GM04503 (cell line): ENCODE measurements at places on chromosomes 5 and 9.

DNA sequence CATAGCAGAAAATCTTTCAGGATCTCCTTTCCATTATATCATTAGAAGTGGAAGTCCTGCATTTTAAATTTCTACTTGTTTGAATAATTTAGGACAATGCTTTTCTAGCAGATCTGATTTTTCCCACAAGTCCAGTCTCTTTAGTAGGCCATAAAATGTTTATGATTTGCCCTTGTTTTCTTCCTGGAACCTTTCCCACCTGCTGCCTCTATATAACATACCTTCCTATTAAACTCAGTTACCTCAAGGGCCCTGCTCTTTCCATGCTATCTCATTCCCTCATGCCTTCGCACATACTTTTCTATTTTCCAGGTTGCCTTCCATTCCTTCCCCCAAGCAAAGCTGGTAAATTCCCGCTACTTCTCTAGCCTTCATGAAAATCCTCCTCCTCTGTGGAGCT lies 187.0 kb upstream of the EFNA5 start:
- DNase-seq = no peak

GRCh38 chr5:111685969-111686368 lies 71.0 kb downstream of the NREP start:
- DNase-seq = no peak

GRCh38 chr5:173201636-173202265 lies 33.3 kb downstream of the NKX2-5 start:
- peak; percentile 39 for DNase-seq

DNA sequence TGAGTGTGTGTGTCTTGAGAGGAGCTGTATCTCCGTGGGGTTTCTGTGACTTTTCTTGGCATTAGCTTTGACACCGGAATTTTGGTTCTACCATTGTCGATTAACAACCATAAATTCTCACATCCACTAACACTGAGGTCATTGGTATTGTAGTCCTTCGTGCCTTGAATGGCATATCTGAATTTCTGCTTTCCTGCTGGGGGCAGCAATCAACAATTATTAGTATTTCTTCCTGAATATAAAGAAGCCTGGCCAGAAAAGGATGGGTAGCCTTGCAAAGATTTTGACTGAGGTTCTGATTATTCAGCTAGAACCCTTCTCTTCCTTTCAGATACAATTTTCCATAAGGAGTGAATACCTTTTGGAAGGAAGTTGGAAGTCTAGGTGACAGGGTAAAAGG lies 33.5 kb upstream of the SHOC1 start:
- DNase-seq = no peak

DNA sequence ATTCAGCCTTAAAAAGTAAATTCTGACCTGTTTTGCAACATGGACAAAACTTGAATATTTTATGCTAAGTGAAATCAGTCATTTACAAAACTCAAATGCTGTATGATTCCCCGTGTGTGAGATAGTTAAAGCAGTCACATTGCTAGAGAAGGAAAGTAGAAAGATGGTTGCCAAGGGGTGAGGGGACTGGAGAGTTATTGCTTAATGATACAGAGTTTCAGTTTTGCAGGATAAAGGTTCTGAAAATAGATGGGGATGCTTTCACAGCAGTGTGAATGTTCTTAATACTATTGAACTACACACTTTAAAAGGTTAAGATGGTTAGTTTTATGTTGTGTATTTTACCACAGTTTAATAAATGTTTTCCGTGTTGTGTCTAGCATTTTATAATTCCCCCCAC lies 51.2 kb downstream of the SGCD start:
- no peak for DNase-seq

DNA sequence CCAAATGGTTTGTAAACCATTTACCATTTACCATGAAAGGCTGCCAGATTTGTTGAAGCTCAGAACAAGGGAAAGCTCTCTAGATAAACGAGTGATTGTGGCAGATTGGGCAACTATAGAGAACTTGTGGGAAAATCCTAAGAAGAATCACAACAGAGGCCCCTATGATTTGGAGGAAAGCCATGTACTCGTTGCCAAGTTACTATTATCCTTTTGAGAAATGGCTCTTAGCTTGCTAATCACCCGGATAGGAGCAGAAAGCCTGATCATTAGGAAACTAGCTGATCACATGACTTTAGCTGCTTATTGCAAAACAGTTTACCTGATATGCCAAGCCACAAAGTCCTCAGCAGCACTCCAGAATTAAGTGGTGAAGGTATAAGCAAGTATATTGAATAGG lies 23.5 kb upstream of the ATG10 start:
- DNase-seq = no peak

DNA sequence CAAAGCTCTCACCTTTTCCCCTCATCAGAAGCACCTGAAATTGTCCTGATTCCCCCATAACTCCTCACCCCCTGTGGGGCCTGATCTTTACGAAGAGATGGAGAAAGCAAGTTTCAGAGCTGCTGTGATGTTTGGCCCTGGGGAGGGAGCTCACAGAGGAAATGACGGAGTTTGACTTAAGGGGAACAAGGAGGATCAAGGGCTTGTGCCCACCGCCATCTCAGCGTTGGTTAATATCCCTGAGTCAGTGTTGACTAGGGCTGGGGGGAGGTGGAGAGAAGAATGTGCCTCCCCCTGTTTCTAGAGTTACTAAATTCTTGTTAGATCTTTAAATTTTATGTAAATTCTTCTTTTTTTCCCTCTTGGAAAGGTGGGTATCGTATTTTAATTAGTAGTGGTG lies 27.8 kb downstream of the FGF18 start:
- no peak for DNase-seq

GRCh38 chr9:13993632-13994185 lies 320.2 kb downstream of the NFIB start:
- no peak for DNase-seq

DNA sequence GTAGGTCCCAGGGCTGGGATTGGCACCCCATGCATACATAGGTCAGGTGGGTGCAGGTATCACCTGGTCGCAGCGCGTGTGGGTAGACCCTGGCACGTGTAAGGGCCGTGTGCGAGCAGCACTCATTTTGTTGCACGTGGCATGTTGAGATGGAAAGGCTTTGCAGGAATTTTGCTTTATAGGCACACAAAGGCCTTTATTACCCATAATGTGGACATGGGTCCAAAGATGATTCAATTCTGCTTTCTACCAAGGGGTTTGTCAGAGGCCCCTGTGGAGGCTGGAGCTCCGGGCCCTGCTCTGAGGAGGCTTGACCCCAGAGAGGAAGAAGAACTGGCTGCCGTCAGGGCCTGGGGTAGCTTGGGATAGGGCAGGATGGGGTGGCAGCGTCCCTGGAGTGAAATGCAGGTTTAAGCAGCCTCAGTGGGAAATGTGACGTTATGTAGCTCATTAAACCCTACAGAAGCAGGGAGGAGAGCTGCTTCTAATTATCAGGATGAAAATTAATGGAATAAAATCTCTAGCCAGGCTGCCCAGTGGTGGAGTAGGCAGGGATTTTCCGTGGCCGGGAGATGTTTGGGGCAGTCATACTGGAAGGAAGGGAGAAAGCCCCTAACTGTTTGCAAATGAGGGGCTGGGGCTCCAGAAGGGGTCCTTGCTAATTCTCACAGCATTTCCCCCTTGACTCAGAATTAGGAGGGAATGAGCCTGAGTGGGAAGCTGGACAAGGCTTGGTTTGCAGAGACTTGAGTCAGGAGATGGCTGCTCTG lies 103.3 kb upstream of the PITX1 start:
- DNase-seq = no peak

- DNase-seq = no peak
Measured at GRCh38 chr5:146342519-146342881, 3.9 kb downstream of the POU4F3 start.

DNA sequence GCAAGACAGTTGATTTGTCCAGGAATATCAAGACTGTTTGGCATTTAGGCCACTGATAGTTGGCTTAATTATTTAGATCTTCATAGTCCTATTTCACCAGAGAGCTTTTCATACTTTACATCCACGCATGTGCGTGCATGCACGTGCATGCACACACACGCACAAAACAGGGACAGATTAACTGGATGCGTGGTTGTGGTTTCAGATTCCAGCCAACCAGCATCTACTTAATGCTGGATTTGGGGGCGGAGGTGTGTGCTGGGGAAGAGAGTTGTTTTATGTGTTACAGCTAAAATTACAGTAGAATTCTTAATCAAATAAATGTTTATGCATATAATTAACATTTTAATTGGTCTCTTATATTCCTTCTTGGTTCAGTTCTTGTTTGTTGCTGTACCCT lies 7.3 kb downstream of the RNF14 start:
- no peak for DNase-seq

- DNase-seq = no peak
Measured at GRCh38 chr5:57499262-57500050, 16.8 kb upstream of the ACTBL2 start.

DNA sequence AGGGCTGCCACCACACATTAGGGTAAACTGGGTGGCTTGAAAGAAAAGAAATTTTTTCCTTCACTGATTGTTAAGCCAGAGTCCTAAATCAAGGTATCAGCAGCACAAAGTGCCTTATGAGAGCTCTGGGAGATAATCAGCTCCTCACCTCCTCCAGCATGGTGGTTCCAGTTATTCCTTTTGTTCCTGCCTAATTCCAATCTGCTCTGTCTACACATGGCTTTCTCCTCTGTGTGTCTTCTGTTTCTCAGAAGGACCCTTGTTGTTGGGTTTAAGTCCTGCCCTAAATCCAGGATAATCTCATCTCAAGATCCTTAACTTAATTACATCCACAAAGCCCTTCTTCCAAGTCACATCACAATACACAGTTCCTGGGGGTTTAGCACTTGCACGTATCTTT lies 1352.0 kb upstream of the CDH9 start:
- DNase-seq = no peak

DNA sequence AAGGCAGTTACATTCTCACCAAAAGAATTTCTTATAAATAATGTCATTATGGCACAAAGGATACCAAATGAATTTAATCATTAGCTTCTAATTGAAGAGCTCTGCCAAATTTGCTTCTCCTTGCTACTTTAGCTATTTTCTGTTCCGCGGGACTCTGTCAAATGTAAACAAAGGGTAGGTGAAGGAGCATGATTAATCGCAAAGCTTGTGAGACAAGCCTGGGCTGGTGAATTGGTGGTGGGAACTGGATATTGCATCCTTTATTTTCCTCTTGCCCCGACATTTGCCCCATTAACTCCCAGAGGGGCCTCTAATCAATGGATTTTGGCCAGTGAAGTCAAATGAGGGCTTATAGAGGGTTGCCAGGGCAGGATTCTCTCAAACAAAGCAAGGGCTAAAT lies 234.2 kb upstream of the RFX3 start:
- DNase-seq = no peak

DNA sequence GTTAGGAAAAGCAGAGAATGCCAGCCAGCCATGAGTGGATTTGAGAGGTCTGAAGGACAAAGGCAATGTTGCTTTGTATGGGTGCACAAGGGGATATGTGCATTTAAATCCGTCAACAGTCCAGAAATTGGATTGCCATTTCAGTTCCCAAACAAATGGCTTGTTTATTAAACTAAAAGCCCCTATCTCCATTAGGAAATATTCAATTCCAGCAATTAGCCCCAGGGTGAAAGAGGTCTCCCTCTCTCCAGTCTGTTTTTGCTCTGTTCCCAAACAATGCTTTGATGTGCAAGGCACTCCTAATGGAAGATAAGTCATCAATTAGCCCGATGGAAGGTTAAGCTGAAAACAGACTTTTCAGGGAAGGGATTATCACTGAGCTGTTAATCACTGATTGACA lies 101.3 kb downstream of the C9orf152 start:
- DNase-seq = no peak

- no peak for DNase-seq
Measured at GRCh38 chr5:39337252-39337915, 26.9 kb downstream of the C9 start.

DNA sequence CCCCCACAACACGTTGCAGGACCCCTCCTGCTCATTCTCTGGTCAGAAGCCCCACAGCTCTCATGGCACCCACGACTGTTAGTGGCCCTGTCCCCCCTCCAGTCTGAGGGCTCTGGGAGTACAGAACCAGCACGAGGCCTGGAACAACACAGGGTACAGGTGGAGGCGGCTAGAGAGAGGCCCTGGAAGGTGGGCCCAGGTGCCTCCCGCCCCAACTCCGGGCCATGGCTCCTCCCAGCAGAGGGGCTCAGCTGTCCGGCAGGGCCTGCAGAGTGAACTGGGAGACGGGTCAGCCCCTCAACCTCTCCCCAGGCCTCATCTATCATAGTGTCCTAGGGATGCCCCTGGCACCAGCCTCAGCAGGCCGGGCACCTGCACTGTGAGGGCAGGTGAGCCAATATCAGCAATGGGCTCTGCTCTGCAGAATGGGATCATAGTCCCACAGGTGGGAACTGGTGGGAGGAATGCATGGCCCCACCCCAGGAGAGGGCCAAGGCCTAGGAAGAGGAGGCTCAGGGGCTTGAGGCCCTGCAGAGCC lies 58.6 kb downstream of the BARX1 start:
- no peak for DNase-seq

- DNase-seq = no peak
Measured at GRCh38 chr9:123798195-123798594, 131.7 kb downstream of the DENND1A start.

GRCh38 chr9:16801871-16802466 lies 68.5 kb downstream of the BNC2 start:
- no peak for DNase-seq

DNA sequence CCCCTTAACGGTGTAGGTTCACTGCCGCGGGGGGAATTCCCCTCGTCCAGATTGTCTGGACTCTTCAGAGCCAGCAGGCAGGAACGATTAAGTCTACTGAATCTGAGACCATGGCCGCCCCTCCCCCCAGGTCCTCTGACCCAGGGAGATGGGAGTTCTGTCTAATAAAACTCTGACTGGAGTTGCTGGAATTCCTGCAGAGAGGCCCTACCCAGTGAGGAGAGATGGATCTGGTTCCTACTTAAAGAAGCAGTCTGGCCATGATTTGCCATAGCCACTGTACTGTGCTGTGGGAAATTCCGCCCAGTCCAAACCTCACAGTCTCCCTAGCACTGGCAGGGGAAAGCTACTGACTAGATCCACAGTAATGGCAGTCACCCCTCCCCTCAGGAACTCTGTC lies 237.7 kb upstream of the RASA1 start:
- no peak for DNase-seq

GRCh38 chr5:133847301-133847700 lies 121.1 kb downstream of the C5orf15 start:
- no peak for DNase-seq
